ENCODE measurements at places on chromosomes 1 and 21.

GRCh38 chr21:45409466-45410150 is 4.6 kb downstream of the COL18A1 start:
- DNase-seq: no peak

DNA sequence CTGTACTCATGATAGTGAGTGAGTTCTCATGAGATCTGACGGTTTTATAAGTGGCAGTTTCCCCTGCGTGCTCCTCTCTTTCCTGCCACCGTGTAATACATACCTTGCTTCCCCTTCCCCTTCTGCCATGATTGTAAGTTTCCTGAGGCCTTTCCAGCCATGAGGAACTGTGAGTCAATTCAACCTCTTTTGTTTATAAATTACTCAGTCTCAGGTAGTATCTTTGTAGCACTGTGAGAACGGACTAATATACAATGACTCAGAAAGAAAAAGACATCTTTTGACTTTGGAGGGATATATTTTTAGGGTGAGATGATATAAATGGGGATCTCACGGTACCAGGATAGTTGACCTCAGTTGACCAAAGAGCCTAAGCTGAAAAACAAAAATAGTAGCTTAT is 74.7 kb upstream of the BACH1 start:
- DNase-seq: no peak

DNA sequence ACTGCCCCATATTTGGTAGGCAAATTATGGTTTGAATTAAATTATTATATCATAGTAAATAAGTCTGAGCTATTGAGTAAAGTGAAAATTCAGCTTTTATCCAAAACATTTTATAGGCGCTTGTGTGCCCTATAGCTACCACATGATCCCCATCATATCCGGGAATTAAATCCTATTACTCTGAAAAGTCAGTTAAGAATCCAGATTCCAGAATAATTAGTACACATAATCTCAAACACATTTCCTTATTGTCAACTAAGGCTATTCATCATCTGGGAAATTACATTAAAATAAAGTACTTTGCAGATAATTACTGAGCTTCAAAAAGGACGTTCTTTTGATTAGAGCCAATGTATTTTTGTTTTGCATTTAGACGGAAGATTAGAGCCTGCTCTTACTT is 72.3 kb downstream of the CTH start:
- no peak for DNase-seq

- no peak for DNase-seq
Observed at GRCh38 chr1:116458695-116459094, 85.7 kb downstream of the ATP1A1 start.

Measured in activated naive CD4-positive, alpha-beta T cell (primary cell).